ENCODE measurements at places on chromosomes 2 and 18.

DNA sequence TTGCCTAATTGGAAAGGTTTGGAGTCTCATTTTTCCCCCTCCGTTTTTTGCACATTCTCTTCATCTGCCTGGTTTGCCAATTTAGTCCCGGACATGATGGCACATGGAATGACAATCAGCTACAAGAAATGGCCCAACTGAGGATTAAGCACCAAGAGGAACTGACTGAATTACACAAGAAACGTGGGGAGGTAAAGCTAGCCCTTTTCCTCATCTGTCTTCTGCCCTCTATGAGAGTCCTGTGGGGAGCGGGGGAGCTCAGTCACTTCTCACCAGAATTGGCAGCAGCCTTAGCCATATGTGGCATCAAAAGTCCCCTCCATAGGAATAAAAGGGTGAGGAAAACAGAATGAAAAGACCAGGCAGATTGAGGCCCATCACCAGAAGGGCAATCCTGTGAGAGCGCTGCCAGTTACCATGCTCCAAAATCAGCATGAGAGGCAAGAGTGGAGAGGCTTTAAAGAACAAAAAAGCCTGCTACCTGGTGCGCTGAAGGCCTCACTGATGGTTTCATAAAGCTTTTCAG lies 11.6 kb downstream of the ATG16L1 start:
- DNase-seq, result no peak

- no peak for DNase-seq
Observed at GRCh38 chr2:86087936-86088850, 17.5 kb downstream of the POLR1A start.

- DNase-seq, result peak; percentile 72
Observed at GRCh38 chr2:74690571-74690970, 36.5 kb downstream of the SEMA4F start.

DNA sequence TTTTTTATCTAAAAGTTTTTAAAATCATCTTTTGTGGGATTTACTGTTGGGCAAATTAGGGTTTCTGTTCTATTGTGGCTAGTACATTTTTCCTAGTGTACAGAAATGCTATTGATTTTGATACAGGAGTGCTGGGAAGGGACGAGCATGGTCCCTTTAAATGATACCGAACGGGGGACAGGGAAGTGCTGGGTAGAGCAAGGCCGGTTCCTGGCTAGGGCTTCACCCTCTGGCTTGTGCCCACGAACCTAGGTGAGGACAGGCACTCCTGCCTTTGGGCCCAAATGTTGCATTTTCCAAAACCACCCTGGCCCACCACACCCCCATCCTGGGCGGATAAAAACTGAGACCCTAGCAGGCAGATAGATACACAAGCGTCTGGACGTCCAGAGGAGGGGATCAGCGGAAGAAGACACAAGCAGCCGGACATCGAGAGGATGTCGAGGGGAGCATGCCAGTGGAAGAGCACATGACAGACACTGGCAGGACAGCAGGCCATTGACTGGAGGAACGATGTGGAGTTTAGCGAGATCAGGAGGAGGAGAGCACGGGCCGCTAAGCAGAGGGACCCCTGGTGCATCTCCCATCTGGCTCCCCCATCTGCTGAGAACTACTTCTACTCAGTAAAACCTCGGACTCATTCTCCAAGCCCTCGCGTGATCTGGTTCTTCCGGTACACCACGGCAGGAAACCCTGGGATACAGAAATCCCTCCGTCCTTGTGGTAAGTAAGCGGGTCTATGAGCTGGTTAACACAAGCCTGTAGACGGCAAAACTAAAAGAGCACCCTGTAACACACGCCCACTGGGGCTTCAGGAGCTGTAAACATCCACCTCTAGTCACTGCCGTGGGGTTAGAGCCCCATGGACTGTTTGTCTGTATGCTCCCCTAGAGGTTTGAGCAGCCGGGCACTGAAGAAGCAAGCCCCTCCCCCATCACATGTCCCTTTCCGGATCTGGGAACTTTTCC lies 13.5 kb upstream of the CALCRL start:
- DNase-seq, result no peak

- peak; percentile 15 for DNase-seq
Observed at GRCh38 chr2:196565106-196565765, 74.3 kb upstream of the CCDC150 start.

- peak; percentile 19 for DNase-seq
Observed at GRCh38 chr2:207394812-207395534, 134.8 kb upstream of the CREB1 start.

GRCh38 chr2:124319577-124319976 lies 294.5 kb downstream of the CNTNAP5 start:
- no peak for DNase-seq

DNA sequence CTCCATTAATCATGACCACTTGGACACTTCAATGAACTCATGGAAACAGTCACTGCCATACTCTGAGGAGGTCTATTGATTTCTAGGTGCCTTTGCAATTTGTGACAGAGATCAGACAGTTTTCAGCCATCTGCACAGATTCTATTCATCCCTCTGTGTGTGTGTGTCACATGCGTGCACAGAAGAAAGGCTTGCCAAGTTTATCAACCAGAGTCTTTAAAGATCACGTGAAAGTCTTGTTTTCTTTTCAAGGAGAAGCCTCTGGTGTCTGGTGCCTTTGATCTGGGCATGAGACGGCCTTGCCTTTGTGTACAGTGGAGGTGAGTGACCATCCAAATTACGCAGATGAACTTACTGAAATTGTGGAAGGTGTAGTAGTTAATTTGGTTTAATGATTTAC lies 164.2 kb downstream of the VAPA start:
- DNase-seq, result no peak

- no peak for DNase-seq
Observed at GRCh38 chr2:9610781-9611548, 19.8 kb downstream of the YWHAQ start.

- no peak for DNase-seq
Observed at GRCh38 chr2:140550821-140551220, 1580.0 kb downstream of the LRP1B start.

- DNase-seq, result no peak
Observed at GRCh38 chr2:236177604-236177966, 9.4 kb upstream of the GBX2 start.

GRCh38 chr2:113120861-113121260 lies 6.5 kb upstream of the IL1RN start:
- no peak for DNase-seq

DNA sequence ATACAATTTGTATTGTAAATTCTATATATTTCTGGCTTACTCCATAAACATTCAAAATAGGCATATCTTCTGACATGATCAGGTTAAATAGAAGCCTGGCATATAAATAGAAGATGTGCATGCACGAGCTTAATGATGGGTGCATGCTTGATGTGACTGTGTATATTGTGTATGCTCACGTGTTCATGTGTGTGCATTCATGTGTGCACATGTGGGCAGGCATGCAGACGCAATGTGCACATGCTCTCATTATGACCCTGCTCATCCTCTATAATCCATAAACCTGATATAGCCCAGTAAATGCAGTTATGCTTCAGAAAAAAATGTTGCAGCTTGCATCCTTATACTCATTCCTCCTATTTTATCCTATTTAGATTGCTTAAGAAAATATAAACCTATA lies 29.2 kb downstream of the RAB27B start:
- no peak for DNase-seq

GRCh38 chr2:143466391-143466790 lies 337.2 kb downstream of the ARHGAP15 start:
- DNase-seq, result no peak
